ENCODE measurements at places on chromosomes 16 and 17.

DNA sequence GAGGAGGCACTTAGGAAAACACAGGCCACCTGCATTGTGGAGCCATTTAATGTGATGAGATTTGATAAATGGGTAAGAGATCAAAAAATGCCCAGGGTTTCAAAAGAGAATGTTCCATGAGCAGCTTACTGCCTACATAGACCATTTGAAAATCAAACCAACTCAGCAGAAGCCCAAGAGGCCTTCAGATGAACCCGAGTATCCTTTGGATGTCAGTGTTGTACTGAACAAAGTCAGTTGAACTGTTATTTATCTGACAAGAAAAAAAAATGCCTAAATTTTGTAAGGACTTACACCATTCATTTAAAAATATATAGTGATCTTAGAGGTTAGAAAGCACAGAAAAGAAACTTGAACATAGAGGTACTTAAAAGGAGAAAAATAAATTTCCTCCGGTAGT, 381.7 kb downstream of the ZFHX3 start:
- DNase-seq, result no peak

GRCh38 chr16:47886631-47887415, 269.0 kb downstream of the ABCC12 start:
- no peak for DNase-seq

- no peak for DNase-seq
Observed at GRCh38 chr16:89344846-89345611, 127.5 kb downstream of the ZNF778 start.

DNA sequence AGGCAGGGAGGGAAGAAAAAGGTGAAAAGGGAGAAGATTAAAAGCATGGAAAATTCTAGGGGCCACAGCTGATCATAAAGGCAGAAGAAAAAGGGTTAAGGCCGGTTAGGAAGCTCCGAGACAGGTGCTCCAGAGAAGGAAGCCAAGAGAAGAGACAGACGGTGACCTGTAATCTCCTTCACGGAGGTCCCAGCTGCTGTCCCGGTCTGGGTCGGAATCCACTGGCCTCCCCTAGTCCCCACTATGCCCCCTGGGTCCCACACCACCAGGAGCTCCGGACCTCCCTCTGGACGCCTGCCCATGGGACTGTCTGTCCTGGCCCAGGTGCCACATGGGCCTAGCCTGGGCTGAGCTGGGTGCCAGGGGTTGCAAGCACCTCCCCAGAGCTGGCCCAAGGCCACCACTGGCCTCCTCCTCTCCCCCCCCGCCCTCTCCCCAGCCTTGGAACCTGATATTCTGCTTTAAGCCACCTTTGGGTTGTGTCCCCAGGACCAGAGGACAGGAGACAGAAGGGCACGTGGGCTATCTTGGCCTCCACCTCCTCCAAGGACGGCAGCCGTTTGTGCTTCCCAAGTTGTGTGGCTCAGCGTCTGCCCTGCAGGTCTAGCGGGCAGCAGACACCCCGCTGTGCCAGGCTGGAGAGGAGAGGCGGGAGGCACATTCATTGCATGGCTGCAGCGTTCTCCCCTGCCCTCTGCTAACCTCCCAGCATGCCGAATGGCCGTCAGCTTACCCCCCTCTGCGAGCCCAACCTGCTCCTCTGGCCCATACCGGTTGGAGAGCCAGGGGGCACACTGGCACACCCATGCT, 102.4 kb downstream of the ENGASE start:
- no peak for DNase-seq

DNA sequence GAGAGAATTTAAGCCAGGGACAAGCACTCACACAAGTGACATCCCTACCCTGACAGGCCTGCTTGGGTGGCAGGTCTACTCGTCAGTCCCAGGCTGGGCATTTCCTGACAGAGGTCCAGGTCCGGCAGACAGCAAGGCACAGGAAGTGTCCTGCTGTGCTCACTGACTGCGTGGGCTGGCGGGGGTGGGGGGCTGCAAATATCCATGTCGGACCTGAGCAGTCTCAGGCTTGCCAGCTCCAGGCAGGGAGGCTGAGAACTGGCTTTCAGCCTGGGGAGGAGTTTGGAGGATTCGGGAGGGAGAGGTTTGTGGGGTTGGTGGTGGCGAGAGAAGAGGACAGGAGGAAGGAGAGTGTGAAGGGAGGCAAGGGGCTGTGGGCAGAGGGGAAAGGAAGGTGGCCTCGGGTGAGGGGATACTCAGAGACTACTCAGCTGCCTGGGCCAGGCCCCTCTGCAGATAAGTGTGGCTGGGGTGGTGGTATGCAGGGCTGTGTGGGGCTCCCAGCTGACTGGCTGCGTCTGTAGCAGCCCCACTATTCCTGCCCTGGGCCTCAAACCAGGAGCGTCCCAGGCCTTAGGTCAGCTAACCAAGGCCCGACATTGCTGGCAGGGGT, 7.8 kb downstream of the HIC1 start:
- no peak for DNase-seq

DNA sequence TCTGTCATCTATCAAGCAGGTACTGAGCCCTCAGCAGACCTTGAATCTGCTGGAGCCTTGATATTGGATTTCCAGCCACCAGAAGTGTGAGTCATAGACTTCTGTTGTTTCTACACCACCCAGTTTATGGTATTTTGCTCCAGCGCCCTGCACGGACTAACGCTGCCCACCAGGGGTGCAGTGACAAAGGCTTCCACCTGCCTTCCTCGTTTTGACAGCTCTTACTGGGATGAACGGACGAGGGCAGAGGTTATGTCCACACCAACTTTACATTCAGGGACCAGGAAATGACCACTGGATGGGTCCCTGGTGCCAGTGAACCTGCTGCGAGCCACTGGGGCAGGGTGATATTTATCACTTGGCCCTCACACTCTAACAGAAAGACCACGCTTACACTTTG, 66.6 kb upstream of the CBX4 start:
- DNase-seq, result no peak

DNA sequence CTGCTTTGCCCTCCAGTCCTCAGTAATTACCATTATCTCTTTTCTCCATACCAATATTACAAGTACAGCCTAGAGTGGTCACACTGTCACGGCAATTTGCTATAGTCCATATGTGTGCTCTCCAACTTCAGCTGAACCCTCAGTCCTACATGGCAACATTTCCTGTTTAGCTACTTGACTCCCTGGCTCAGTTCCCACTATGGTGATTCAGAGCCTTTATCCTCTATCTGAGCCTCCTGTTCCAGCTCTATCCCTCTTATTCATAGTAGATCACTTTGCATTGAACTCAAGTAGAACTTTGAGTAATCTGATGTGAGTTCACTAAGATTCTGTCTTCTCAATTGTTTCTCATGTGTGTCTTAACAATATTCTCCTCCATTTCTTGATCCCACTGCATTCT, 43.7 kb upstream of the GOSR1 start:
- DNase-seq, result no peak

DNA sequence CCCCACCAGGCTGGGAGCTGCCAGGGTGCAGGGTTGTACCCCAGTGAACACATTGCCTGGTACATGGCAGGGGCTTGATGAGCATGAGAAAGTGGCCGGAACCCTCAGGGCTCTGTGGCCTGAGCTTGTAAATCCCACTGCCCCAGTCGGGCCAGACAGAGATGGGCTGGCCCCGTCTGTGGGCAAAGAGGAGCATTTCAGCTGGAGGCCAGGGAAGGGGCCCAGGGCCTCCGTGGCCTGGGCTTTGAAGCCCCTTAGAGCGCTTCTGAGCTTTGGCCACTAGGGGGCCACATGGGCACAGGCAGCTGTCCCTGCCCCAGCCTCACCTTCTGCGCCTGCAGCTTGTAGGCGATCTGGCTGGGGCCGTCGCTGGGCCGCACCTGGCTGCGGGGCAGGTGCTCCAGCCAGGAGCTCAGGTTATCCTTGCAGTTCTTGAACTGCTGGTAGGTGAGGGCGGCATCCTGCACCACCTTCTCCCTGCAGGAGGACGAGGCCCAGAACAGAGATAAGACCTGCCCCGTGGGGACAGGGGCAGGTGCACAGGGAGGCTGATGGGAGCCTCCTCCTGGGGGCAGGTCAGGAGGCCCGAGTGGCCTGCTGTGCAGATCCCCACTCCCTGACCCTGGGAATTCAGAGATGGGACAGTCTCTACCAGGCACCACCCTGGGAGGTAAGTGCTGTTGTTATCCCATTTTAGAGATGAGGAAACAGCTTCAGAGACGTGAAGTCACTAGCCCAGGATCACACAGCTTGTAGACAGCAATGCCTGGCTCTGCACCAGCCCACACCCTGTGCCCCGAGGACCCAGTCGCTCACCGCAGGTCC, 12.8 kb downstream of the EVPL start:
- peak; percentile 50 for DNase-seq

GRCh38 chr16:11603331-11603750, 16.6 kb upstream of the LITAF start:
- no peak for DNase-seq

DNA sequence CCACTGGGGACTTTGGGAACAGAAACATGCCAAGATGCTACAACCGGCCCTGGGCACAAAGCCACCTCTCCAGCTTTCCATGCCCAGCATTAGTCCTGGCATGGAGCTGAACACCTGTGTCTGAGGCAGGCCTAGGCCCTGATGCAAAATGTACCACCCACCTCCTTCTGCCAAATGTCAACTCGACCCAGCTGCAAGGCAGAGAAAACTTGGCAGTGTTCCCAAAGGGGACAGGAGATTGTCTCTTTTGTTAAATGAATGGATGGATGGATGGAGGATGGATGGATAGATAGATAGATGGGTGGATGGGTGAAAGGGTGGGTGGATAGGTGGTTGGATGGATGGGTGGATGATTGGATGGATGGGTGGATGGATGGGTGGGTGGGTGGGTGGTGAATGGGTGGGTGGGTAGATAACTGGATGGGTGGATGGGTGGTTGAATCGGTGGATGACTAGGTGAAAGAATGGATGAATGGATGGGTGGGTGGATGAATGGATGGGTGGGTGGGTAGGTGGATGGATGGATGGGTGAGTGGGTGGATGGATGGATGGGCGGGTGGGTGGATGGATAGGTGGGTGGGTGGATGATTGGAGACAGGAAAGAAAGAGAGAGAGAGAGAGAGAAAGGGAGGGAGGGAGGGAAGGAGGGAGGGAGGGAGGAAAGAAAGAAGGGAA, 73.4 kb upstream of the TNRC6C start:
- DNase-seq, result no peak

GRCh38 chr17:28967221-28968135, 16.2 kb upstream of the PHF12 start:
- no peak for DNase-seq

DNA sequence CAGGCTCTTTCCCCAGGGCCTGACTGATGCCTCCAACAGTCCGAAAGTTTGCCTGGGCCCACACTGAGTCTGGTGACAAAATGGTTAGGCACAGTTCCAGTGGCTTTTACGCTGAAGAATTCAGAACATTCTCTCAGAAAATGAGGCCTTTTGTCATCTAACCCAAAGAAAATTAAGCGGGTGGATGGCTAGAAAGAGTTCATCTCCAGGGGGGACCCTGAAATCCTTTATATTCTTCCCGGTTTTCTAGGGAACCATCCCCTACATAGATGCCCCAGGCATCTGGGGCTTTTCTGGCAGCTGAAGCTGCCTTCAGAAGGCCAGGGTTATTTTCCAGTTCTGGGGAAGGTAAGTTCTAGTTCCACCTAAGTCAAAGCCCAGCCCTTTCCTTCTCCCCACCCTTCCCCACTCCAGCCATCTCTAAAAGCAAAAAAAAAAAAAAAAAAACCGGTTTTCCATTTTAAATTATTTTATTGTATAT, 2.2 kb downstream of the RASD1 start:
- no peak for DNase-seq

DNA sequence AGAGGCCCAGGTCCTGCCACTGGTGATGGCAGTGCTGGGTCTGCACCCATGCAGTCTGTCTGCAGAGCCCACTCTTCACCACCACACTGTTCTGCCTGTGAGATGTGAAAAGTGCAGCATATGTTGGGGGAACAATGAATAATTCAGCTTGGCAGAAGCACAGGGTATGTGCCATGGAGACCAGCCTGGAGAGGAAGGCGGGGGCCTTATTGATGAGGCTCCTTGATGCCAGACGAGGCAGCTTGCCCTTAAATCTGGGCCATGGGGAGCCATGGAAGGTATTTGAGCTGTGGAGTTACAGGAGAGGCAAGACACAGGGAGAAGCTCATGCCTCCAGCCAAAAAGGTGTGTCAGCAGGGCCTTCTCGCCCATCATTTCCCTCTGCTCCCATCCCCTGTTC, 124.7 kb downstream of the C16orf78 start:
- DNase-seq, result no peak

GRCh38 chr17:56359518-56359917, 206.2 kb downstream of the ANKFN1 start:
- no peak for DNase-seq

DNA sequence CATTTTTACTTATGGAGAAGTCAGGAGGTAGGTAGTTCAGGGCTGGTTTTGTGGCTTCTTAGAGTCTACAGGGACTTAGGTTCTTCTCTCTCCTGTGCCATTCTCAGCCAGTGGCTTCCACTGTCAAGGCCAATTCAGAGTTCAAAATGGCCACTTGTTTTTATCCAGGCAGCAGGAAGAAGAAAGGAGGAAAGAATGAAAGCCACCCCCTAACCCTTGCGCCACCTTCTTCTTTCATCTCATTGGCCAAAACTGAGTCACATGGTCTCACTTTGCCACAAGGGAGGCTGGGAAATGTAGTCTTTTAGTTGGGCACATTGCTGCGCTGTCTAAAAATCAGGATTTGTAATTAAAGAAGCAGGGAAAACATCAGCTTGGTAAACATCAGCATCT, 60.8 kb upstream of the MED9 start:
- DNase-seq, result no peak

DNA sequence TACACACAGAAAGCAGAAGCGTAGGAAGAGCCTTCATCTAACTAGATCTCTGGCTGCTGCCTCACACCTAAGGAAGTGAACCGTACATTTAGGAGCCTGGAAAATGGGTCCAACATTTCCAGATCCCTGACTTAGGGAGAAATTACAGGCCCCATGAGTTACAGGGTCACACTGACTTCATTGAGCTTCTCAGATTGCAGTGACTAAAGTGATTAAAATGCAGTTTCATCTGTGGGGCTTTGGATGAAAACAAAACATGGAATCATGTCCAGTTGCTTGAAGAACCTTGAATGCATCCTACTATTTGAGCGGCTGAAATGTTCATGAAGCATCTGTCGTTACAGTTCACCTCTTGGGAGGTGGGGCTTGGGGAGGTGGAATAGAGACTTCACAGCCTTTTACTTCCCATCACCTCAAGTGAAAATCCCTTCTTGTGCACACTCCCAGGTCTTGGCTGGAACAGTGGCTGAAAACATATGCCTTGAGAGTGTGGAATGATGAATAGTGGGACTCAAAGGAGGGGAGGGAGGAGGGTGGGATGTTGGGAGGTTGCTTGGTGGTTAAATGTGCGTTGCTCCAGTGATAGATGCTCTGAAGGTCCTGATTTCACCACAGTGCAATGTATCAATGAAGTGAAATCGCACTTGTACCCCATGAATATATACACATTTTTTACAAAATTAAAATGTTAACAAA, 19.7 kb downstream of the TEKT3 start:
- DNase-seq, result no peak

DNA sequence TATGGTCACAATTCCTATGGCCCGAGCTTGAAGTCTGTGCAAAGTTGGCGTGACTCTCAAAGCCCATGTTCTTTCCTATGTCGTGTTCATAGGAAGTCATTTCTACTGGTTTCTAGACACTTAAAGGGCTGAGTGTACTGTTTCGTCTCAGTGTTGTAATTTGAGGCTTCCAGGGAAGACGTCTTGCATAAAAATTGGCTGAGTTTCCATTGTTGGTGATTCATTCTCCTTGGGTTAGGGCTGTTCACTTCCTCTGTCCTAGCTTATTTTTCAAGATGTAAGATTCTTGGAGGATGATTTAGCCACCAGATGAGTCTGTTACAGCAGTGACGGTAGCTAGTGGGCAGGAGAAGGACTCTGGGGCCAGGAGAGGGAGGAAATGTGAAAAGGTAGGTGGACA, 43.1 kb downstream of the PIK3R5 start:
- no peak for DNase-seq
